Substantia nigra (tissue), 51 donors: ENCODE measurements at places on chromosomes 4 and X.

DNA sequence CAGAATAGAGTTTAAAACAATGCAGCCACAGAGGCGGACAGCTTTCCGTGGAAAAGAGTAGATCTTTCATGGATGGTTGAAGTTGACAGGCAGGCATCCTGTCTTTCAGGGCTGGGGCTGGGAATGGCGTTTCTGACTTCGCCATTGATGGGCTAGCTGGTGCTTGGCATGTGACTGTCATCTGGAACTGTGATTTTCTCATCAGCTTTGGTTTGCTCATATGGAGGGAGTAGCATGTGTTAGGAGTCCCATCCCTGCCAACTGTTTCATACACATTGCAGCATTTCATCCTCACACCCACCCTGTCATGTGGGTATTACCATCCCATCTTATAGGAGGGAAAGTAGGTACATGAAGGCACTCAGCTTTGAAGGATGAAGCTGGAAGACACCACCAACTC, 49.2 kb upstream of the STX18 start:
- no peak for DNase-seq

GRCh38 chrX:7158468-7158990, 10.6 kb upstream of the PUDP start:
- no peak for DNase-seq

DNA sequence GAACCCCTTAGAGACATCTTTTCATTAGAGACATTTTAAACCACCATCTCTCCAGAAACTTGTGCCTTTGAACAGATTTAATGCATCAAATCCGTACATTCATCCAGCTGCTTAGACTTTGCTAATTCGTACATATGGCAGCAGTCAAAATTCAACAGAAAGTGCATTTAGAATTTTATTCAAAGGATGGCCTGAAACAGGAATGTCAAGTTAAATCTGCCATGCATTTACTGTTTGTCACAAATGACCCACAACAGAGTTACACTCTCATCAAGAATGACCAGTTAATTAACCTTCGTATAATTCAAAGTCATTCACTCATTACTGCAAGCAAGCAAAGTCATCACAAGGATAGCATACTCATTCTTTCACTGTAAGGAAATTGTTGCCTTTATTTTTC, 284.3 kb downstream of the SLC7A11 start:
- DNase-seq, result no peak

DNA sequence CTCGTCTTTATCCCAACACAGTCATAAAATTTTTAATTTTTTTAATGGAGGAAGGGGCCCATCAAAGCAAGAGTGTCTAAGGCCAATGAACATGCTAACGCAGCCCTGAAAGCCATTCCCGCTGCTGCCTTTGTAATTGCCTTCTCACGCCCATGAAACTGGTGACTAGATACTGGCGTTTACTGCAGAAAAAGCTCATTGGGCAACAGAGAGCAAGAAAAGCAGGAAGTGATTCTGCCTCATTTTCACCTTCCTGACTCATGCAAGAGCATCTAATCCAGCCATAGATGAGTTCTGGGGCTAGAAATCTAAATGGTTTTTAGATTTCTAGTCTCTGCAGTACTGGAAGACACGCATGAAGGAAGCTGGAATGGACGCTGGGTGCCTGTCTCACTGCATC, 72.5 kb downstream of the ANXA3 start:
- no peak for DNase-seq

- no peak for DNase-seq
These were observed 308.5 kb downstream of the EVC2 start for GRCh38 chr4:5399790-5400421.

GRCh38 chrX:30570505-30570904, 7.1 kb downstream of the TASL start:
- no peak for DNase-seq

GRCh38 chr4:81454499-81454898, 17.2 kb downstream of the RASGEF1B start:
- DNase-seq, result no peak

- no peak for DNase-seq
These were observed 98.1 kb upstream of the PJA1 start for GRCh38 chrX:69263251-69263820.

DNA sequence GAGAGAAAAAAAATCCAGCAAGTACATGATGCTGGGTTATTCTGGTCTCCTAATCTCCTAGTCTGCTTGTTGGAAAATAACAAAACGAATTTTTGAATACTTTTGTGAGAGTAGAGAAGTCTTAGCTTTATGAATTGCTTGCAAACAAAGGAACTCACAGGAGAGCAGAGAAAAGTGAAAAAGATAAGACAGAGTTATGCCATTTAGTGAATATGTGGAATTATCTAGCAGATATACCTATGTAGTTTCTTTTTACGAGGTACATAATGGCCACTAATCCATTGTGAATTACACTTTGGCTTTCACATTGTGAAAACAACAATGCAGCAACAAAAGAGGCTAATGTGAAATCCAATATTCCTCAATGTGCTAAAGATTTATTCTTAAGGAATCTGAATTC, 226.7 kb downstream of the NDST4 start:
- DNase-seq, result no peak

DNA sequence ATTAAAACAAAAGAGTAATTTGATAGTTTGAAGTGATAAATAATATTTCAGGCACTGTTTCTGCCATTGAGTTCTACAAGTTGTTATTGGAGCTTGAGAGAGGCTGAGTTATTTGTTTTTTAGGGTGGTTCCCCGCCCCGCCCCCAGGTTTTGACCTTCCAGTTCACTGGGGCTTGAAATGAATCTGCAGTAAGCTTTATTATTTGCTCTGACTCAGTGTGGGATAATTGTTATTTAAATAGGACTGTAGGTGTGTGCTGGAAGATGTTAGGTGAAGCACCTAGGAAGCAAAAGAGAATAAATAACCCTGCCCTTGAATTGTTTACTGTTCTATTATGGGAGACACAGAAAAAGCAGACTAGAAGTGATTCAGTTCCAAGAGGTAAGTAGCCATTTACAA, 81.2 kb upstream of the KCNIP4 start:
- no peak for DNase-seq

GRCh38 chr4:95018785-95019184, 261.0 kb downstream of the BMPR1B start:
- DNase-seq, result no peak

DNA sequence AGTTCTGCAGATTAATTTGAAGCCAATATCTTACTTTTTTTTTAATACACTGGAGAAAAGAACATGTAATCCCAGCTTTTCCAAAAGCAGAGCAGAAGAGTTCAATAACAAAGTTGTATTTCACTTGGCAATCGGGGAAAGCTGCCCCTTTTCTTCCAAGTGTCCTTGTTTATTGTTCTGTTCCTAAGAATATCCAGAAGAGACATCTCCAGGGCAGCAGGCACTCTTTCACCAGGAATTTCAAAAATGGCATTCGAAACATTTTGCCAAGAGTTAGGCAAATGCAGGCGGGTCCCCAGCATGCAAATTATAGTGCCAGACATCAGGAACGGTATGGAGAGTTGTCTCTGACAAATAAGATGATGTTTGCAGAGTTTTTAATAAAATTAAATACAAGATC, 494.5 kb downstream of the BCOR start:
- DNase-seq, result no peak

DNA sequence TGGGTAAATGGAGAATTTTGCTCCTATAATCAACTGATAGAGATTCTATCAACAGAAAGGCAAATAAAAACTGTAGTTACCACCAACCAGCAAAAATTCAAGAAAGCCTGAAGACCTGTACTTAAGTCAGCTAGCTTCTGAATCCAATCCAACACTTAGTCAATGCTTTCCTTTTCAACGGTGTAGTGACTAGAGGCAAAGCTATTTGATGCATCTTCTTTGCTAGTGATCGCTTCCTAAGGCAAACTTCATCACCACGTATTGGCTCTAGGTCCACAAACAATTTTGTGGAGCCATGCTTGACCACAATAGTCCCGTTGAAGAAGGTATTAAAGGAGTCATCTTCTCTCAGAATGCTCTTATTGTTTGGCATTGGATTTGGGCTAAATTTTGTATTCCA, 25.0 kb upstream of the UBA6 start:
- no peak for DNase-seq

DNA sequence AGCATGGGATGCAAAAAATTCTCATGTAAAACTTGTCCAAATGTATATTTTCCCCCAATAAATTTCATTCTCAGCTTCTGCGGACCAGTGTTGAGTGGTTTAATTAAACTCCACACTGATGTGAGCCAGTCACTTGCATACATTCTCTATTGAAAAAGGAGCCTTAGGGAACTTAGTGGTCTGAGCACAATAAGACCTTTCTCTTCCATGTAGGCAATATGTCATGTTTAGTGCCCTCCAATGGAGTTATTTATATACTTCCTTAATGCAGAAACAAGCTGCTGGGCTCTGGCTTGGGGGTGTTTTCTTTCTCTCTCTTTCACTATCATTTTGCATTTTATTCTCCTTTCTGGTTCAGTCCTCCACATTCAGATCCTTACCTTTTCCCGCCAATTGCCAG, 196.9 kb downstream of the ANAPC10 start:
- no peak for DNase-seq

DNA sequence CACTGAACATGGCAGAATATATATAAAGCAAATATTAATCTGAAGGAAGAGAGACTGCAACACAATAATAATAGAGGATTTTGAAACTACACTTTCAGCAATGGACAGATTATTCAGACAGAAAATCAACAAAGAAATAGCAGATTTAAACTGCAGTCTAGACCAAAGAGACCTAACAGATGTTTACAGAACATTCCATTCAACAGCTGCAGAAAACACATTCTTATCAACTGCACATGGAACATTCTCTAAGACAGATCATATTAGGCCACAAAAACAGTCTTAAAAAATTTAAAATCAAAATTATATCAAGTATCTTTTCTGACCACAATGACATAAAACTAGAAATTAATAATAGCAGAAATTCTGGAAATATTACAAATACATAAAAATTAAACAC, 27.1 kb downstream of the CENPE start:
- DNase-seq, result no peak
